ENCODE measurements at places on chromosomes 11 and 22.

- DNase-seq: no peak
Measured at GRCh38 chr11:69599502-69599901, 41.5 kb upstream of the CCND1 start.

DNA sequence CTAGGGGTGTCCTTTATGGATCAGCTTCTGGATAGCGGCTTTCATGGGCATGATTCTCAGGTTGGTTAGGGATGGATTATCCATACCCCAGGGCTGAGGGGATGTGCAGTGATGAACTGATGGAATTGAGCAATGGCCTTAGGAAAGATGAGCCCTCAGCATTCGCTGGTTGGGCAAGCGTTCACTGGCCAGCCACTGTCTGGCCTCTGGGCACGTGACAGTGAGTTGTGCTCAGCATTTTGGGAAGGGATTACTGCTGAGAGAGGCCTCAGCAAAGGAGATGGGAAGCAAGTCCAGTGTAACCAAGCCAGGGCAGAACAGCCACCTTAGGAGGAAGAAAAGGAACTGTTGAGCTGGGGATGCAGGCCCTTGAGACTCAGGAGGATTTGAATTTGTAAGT is 17.4 kb downstream of the UBASH3B start:
- no peak for DNase-seq

GRCh38 chr11:134800826-134801225 is 388.8 kb upstream of the B3GAT1 start:
- no peak for DNase-seq

- DNase-seq: peak; percentile 65
Measured at GRCh38 chr22:30214703-30215407, 31.7 kb downstream of the LIF start.

- no peak for DNase-seq
Measured at GRCh38 chr11:113023228-113023627, 62.0 kb downstream of the NCAM1 start.

DNA sequence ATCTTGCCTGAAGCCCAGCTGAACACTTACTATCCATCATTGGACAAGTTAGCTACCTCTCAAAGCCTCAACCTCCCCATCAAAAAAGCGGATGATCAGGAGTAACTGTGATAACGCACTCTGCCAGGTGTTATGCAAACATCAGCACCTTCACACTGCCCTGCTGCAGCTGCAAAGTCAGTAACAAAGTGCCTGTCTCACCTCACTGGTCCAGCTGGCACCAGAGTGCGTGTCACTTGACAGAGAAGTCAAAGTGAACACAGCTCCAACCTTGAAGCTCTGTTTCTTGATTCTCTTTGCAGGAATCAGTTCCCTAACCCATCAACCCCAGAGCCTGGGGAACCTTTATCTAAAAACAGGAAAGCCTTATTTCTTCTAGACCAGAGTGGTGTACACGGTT is 413.6 kb downstream of the CTTN start:
- no peak for DNase-seq

DNA sequence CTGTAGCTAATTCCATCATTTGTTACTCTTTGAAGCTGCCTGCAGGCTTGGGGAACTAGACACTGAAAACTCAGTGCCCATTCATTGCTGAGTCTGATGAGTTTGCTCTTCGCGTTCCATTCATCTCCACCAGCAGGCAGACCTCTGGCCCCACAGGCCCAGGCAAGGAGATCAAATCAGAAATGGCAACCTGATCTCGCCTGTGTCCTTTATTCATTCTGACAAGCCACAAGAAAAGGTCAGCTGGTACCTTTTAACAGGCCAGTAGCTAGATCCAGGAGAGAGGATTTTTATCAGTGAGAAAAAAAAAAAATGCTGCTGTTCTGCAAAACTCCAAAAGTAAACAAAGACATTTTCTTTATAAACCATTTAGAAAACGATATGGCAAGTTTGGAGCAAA is 742.5 kb downstream of the ETS1 start:
- no peak for DNase-seq

GRCh38 chr11:119185981-119186634 is 833 bp downstream of the NHERF4 start:
- DNase-seq: no peak

- no peak for DNase-seq
Measured at GRCh38 chr11:89452780-89453179, 38.4 kb downstream of the NOX4 start.

- no peak for DNase-seq
Measured at GRCh38 chr11:88469561-88470225, 132.2 kb upstream of the CTSC start.

DNA sequence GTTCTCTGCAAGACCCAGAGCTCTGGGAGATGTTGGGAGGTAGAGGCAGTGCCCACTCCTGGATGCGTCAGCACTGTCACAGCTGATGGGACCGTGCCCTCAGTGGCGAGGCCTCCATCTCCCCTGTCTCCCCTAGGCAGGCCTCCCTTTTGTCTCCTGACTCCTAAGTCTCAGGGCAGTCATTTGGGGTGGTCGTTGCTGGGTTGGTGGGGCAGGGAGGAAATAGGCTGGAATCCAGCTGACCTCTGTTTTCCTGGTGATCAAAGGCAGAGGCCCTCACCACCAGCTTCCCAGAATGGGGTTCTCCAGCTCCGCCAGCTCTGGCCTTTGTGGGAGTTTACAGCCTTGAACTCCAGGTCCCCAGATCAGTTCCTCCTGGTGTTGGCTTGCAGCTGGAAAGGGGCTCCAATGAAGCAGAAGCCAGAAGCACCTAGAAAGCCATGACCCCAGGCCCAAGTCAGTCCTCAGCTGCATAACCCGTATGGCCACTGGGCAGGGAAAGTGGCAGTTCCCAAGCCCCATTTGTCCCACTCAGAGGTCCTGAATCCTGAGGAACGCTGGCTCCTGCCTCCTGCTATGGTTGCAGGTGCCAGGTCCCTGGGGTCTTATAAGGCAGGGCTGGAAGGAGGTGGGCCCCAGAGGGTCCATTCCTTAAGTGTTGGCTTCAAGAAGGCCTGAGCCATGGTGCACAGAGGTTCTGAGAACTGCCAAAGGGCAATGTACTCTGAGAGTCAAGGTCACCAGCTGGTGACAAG is 7.3 kb upstream of the FXYD2 start:
- DNase-seq: peak; percentile 45

- peak; percentile 70 for DNase-seq
Measured at GRCh38 chr11:32435942-32436750, 807 bp upstream of the WT1 start.

DNA sequence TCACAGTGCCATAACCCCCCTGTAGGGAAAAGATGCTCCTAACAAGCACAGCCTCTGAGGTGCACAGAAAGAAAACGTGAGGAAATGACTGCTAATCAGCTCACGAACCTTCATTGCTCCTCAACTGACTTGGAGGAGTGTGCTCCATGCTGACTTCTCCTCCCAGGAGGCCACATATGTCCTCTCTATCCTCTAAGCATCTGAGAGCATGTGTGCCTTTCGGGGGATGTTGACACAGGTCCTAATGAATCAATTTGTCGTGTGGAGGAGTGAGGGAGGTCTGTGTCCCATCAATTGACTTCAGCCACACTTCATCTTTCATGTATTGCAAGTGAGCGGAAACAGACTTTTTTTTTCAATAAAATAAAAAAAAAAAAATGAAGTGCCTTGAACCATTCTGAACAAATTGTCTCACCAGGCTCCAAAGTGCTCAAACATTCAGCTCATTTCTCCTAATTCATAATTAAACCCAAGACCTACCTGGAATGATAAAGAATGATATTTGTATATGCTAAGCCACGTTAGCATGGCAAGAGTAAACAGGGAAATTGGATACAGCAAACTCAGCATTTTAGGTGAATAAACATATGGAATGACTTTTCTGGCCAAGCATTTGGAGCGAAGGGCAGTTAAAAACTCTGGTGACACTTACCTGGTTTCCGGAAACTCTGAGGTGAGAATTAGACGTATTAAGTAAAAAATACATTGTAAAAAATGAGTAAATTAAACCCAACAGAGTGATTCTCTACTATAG is 317.6 kb upstream of the FAT3 start:
- DNase-seq: no peak

GRCh38 chr11:71210861-71211260 is 41.5 kb downstream of the SHANK2 start:
- peak; percentile 23 for DNase-seq

DNA sequence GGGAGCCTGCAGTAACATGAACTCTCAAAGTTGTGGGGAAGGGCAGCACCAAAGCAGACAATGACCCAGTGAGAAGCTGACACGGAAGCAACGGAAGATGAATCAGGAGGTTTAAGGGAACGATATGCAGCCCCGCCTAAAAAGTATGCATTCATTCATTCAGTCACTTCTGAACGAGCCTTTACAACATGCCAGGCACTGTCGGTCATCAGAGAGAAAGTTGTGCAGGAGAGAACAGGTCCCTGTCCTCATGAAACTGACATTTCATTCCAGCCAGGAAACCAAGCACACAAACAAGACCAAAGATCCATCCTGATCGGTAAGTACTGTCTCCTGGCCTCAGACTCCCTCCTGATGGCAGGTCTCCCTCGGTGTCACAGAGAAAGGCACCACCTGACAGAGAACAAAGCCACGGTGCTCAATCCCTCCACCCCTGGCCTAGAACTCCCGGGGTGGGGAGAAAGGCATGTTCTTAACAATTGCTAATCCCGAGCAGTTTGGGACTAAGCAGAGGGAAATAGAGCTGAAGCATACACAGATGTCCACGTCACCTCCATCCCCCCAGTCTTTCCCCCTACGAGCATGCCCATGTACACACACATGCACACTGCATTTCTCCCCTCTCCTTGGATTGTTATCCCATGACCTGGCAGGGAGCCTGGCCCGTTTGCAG is 49.3 kb downstream of the LRFN4 start:
- no peak for DNase-seq

GRCh38 chr22:38774496-38775166 is 18.8 kb upstream of the SUN2 start:
- DNase-seq: no peak

- no peak for DNase-seq
Measured at GRCh38 chr11:27718863-27719545, 18.7 kb upstream of the BDNF start.

- DNase-seq: no peak
Measured at GRCh38 chr11:34890812-34891211, 25.4 kb downstream of the APIP start.

- DNase-seq: no peak
Measured at GRCh38 chr11:75150879-75151278, at the start of gene SLCO2B1. SLCO2B1 (plus strand) TSS chr11:75151107; CDS start chr11:75151382, 275 bp downstream.

- DNase-seq: no peak
Measured at GRCh38 chr11:96310236-96310635, 32.8 kb downstream of the MAML2 start.

- no peak for DNase-seq
Measured at GRCh38 chr11:19093976-19094375, 23.0 kb upstream of the ZDHHC13 start.

- no peak for DNase-seq
Measured at GRCh38 chr11:121471167-121471566, 18.4 kb upstream of the SORL1-AS1 start.
